ENCODE measurements at places on chromosomes 6 and 20. TPM values are rescaled to one million over a fixed set of nuclear protein-coding genes. Genes with fewer than 3 reads are reported as not detected.

The FKBP1C gene
- 0.58 TPM for total RNA-seq

The OR12D3 gene
- not detected for total RNA-seq

The NRSN2 gene
- 49.1 TPM for total RNA-seq

The VWA7 gene
- 0.65 TPM for total RNA-seq

The XRN2 gene
- total RNA-seq = 112 TPM

The MYH7B gene
- not detected for total RNA-seq

The ULBP3 gene
- total RNA-seq = 8.2 TPM

The IFNGR1 gene
- 27.2 TPM for total RNA-seq

The LRFN2 gene
- total RNA-seq = not detected

The ZBTB46 gene
- total RNA-seq = 0.72 TPM

Measured in epithelial cell of proximal tubule (primary cell).